ENCODE measurements at places on chromosomes 7 and 10. TPM values are rescaled to one million over a fixed set of nuclear protein-coding genes. Genes with fewer than 3 reads are reported as not detected.

Gene ANKRD7
- not detected for total RNA-seq

Gene SLC18A2
- not detected for total RNA-seq

Gene JAKMIP3
- total RNA-seq, result not detected

Gene ZNF680
- 3.6 TPM for total RNA-seq

Gene ACTL6B
- total RNA-seq, result not detected

Gene LRRC4
- total RNA-seq, result 12.6 TPM

Gene GDF10
- total RNA-seq, result not detected

Gene LIPF
- not detected for total RNA-seq

Gene ADARB2
- not detected for total RNA-seq

Gene PLEKHS1
- total RNA-seq, result not detected

Gene WDR86
- 0.14 TPM for total RNA-seq

Gene DENND2A
- 0.42 TPM for total RNA-seq

Gene BAG3
- total RNA-seq, result 82.1 TPM

Gene ZNF736
- 3.2 TPM for total RNA-seq

Gene SAP25
- 0.35 TPM for total RNA-seq

Gene STEAP4
- total RNA-seq, result 0.92 TPM

Gene STEAP2
- total RNA-seq, result 9.1 TPM

Gene FOXP2
- 0.46 TPM for total RNA-seq

Gene XRCC2
- 4.3 TPM for total RNA-seq

Gene HMX3
- not detected for total RNA-seq

Gene EN2
- total RNA-seq, result not detected

Gene CHAT
- not detected for total RNA-seq

Gene CDK14
- 5.7 TPM for total RNA-seq

Gene UCN3
- not detected for total RNA-seq

Gene ACBD5
- total RNA-seq, result 16.4 TPM

Gene LHFPL3
- total RNA-seq, result not detected

Gene NPSR1
- not detected for total RNA-seq

Gene PNLIPRP2
- not detected for total RNA-seq

Gene AOAH
- not detected for total RNA-seq

Gene ASZ1
- total RNA-seq, result not detected

Gene PLXNA4
- not detected for total RNA-seq

Gene GPC2
- total RNA-seq, result 2.5 TPM

Gene GJD4
- total RNA-seq, result not detected

Gene LYZL2
- not detected for total RNA-seq

Gene FAM13C
- total RNA-seq, result not detected

Gene LIPN
- 0.93 TPM for total RNA-seq

Data from airway epithelial cell (primary cell).